Stimulated activated CD4-positive, alpha-beta T cell treated with anti-CD3 and anti-CD28 coated beads, Interleukin-15, amount 100 ng/mL, for 1 hour (primary cell): ENCODE measurements at places on chromosomes 12 and 14.

DNA sequence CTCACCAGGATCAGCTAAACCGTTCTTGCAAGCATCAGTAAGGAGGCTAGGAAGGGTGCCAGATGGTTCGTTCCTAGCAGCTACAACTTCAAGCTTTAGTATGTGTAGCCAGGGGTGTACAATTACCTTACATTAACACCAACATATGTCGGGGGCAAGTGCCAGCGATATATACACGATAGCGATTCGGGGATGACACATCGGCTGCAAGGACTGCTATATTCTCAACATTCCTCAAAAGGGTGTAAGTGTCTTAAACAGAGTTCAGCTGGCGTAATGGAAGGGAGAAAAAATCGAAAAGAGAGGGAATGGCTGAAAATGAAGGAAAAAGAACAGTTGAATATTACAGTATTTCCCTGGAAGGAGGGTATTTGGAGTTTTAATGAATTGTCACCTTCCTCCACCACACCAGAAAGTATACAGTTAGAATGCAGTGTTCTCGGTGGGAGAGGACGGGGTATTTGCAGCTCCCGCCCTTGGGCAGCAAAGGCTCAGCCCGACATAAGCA lies 545 bp downstream of the LIMA1 start:
- no peak for DNase-seq

DNA sequence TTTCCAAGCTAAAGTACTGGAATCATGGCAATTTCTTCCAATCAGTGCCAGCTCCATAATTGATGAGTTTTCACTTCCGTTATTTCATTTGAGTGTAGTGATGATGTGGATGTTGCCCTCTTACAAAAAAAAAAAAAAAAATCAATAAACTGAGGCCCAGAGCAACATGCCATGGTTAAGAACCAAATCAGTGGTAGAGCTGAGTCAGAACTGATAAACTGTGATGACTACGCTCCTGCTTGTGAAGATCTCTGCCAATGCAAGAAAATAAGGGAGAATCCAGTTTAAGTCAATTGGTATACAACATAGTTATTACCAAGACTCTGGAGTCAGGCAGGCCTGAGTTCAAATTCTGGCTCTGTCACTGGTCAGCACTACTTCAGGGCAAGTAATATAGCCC lies 102.7 kb downstream of the GPR135 start:
- no peak for DNase-seq

GRCh38 chr14:65356327-65356836 lies 56.1 kb upstream of the FUT8 start:
- no peak for DNase-seq

GRCh38 chr14:37457334-37457733 lies 137.7 kb downstream of the FOXA1 start:
- DNase-seq, result no peak

- peak; percentile 12 for DNase-seq
Measured at GRCh38 chr12:116687888-116688287, 50.0 kb downstream of the SPRING1 start.

DNA sequence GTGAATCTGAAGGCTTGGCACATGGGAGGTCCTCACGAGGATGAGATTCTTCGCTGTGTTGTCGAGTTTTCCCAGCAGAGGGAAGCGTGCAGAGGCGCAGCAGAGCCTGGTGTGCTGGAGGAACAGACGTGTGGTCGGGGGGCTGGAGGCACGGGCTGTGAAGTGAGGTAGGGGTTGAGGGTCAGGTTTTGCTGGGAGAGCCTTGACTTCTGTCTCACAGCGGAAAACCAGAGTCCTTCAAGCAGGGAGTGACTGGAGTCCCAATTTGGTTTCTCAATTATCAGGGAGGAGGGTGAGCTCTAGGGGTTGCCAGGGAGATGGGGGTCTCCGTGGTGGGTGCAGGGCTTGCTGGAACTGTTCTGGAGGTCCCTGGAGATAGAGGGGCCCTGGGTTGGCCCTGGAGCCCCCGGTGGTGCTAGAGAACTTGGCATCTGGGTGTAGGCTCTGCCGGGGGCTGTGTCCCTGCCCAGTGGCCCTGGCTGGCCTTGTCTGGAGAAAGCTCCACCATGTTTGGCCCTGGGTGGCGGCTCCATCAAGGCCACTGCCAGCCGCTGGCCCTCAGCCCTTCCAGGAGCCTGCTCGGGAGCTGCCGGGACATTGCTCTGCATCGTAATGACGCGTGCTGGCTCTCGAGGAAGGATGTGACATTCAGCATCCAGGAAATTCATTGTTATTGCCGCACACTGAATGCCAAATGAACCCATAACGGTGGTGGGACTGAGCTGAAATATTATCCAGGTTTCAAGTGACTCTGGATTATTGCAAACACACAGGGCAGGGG lies 215.7 kb downstream of the KIF26A start:
- DNase-seq, result no peak

DNA sequence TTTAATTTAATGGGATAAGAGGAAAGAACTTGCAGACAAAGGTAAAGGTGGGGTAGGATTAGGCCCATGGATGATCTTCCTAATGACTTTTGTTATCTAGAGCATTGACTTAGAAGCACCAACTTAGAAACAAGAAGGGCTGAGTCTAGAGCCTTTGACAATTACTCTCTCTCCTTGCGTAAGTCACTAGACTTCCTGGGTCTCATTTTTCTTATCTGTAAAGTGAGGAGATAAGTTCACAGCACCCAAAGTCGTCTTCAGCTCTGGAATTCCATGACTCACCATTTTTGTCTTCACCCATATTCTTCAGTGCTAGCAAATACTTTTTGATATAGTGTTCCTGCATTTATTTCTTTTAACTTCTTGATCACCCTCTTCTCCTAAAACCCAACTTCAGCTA lies 75.7 kb downstream of the SSPN start:
- no peak for DNase-seq

DNA sequence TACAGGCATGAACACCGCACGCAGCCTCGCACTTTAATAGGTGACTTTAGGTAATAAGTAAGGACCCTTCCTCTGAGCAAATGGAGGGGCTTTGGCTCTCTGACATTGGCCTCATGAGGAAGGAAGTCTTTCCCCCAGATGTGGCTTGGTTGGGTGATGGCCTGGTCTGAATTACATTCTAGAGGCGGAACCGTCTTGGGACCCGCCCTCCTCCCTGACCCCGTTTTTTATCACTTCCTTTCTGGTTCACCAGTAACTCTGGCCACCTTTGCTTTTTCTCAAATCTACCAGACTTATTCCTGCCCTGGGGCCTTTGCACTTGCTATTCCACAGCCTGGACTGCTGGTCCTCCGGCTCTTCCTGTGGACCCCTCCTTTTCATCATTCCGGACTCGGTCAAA lies 13.4 kb downstream of the ALDH2 start:
- no peak for DNase-seq

- no peak for DNase-seq
Measured at GRCh38 chr14:35295845-35296161, 3.6 kb downstream of the PSMA6 start.

- no peak for DNase-seq
Measured at GRCh38 chr12:52416795-52417194, 10.7 kb upstream of the KRT82 start.

GRCh38 chr14:105495990-105496830 lies 5.2 kb downstream of the TEDC1 start:
- DNase-seq, result no peak

DNA sequence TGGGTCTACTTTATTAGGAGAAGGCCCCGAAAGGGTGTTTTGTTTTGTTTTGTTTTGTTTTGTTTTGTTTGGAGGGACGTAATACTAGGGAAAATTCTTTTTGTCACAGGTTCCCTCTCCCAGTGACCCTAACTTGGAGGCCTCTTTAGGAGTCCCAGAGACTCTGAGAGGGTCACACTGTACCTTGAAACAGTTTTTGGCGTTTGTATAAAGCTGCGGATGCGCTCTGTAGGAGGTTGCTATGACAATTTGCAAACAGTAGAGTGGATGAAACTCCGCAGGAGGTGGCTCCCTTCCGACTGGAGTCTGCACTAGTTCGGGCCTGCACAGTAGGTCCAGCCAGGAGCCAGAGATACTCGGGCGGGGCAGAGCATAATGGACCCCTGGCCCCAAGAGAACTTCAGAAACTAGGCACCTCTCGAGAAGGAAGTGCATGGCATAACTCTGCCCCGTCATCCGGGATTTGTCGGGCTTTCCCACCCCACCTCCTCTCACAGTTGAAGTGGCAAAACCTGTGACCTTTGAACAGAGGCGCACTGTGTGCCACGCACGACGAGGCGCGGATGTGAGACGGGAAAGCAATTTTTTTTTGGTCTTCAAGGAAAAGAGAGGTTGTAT lies 1.3 kb upstream of the DYRK2 start:
- DNase-seq, result no peak

- DNase-seq, result no peak
Measured at GRCh38 chr12:47073951-47074350, 5.5 kb upstream of the PCED1B start.

GRCh38 chr14:104560586-104560945 lies 19.0 kb upstream of the C14orf180 start:
- DNase-seq, result no peak

GRCh38 chr12:131785763-131786330 lies 42.3 kb upstream of the MMP17 start:
- DNase-seq, result no peak

- no peak for DNase-seq
Measured at GRCh38 chr12:58293308-58293982, 352.1 kb downstream of the ATP23 start.

GRCh38 chr14:102927878-102928411 lies 5.5 kb downstream of the AMN start:
- DNase-seq, result no peak

DNA sequence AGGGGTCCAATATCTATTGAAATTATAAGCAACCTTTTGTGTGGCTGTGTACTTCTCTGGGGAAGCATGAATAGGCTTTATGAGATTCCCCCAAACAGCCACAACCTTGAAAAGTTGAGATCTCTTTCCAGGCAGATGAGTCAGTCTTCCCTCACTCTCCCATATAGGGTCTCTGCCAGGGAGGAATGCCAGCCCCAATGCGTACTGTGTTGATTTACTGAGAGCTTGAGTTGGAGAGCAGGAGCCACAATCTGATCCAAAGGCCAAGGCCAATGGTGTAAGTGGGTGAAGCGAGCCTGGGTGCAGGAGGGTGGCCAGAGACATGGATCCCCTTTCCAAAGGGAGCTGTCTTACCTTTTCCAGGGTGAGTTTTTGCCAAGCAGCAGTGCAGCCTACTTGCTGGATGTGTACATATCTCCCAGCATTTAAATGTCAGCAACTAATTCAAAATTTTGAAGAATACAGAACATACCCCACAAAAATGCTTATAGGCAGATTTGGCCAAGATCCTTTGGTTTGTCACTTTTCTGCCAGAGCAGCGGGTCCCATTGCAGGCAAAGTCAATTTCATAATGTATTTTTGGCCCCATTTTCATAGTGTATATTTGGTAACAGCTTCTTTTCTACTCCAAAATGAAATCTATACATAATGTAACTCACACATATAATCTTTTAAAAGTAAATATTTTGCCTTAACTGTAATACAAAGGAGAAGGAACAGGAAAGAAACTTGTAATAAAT lies 88.2 kb downstream of the TBC1D30 start:
- DNase-seq, result no peak

- DNase-seq, result no peak
Measured at GRCh38 chr14:32400480-32400879, 71.4 kb downstream of the AKAP6 start.

- no peak for DNase-seq
Measured at GRCh38 chr12:124551268-124552144, 15.9 kb downstream of the NCOR2 start.
